ENCODE measurements at places on chromosomes 4 and X.

- no peak for DNase-seq
Measured at GRCh38 chr4:34178476-34178875, 2065.8 kb downstream of the ARAP2 start.

DNA sequence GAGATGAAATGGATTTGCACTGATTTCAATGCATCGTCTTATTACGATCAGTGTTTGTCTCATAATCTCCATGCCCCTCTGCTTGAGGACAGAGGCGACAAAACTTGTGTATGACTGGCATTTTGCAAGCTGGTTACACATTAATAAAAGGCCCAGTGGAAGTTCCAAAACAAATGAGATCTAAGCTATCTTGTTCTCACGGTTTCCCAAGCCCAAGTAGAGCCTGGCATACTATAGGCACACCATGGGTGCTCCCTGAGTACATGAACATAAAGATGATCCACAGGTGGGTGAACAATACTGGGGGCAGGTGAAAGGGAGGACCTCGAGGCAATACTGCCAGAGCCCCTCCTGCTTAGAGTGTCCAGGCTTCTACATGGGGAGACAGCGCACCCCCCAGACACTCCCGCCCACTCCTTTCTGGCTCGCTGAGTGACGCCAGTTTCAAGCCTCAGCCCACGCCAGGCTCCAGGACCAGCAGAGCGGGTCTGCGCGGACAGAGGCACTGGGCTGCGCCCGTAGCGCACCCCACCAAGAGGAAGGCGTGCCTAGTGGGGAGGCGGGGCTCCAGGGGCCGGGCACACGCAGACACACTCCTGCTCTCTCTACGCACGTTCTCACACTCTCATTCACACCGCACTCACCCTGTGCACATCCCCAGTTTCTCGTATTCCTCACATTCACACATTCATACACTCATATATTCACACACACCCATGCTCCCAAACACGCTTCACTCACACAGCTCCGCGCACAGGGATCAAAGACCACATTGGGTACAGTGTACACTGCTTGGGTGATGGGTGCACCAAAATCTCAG is 8.9 kb upstream of the GSX2 start:
- no peak for DNase-seq

GRCh38 chr4:182179105-182179504 is 64.1 kb upstream of the TENM3 start:
- no peak for DNase-seq

DNA sequence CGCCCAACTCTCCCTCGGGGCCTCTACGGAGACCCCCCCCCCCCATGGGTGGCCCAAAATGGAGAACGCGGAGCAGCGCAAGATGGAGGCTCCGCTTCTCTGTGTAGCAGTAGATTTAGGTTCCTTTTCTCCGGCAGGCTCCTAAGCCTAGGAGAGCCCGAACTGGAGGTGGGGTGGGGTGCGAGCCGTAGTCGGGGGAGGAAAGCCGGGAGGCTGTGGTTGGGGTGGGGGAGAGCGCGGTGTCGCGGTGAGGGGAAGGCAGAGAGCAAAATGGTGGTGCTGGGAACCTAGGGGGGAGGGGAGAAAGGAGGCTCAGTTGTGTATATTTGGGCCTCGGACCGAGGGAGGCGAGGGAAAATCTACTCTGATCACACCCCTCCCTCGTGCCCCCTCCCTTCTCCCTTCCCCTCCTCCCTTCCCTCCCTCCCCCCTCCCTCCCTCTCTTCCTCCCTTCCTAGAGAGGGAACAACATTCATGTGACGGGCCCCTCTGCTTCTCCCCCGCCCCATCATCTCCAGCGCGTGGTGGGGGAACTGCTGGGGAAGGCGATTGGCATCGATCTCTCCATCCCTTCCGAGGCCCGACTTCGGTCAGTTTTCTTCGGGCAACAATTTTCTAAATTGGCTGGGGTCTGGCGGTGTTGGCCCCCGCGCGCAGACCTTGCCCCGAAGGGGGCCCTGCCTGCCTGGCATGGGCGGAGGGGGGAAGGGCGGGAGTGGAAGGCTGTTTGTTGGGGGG is at the start of gene STAG2:
Gene STAG2 (plus strand): TSS at position 439 of the 738 bp plus-strand sequence. CDS start 60,922 bp downstream, outside the sequence.
- DNase-seq: peak; percentile 33

DNA sequence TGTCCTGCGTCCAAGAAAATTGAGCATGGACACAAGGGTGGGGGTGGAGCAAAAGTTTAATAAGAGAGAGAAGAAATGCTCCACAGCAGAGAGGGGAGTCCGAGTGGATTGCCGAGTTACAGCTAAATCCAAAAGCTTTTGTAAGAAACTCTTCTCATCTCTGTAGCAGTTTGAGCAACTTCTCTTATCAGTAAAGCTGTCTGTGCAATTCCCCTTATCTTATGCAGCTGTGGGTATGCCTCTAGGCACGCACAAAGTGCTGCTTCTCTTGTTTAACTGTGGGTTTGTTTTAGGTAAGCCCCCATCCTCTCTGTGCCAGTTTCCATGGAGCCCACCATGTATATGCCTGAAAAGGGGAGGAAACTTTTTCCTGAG is 44.8 kb downstream of the HMGB2 start:
- DNase-seq: no peak

DNA sequence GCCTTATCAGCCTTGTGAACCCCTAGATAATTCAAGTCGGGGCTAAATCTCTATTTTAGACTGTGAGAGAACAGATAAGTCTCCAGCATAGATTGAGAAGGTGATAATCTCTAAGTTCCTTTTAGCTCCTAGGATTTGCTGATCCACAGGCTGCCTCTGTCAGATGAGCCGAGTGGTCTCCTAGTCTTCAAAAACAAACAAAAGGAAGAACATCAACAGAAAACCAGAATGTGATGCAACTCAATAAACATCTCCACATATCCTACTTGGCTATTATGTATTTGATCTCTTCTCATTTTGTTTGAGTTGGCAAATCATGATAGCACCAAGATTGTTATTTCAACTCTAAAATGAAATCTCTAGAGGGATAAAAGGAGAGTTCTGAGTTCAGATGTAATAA is 88.4 kb upstream of the SLC7A11 start:
- DNase-seq: no peak

- DNase-seq: no peak
Measured at GRCh38 chr4:152357206-152357605, 178.7 kb downstream of the FBXW7 start.

DNA sequence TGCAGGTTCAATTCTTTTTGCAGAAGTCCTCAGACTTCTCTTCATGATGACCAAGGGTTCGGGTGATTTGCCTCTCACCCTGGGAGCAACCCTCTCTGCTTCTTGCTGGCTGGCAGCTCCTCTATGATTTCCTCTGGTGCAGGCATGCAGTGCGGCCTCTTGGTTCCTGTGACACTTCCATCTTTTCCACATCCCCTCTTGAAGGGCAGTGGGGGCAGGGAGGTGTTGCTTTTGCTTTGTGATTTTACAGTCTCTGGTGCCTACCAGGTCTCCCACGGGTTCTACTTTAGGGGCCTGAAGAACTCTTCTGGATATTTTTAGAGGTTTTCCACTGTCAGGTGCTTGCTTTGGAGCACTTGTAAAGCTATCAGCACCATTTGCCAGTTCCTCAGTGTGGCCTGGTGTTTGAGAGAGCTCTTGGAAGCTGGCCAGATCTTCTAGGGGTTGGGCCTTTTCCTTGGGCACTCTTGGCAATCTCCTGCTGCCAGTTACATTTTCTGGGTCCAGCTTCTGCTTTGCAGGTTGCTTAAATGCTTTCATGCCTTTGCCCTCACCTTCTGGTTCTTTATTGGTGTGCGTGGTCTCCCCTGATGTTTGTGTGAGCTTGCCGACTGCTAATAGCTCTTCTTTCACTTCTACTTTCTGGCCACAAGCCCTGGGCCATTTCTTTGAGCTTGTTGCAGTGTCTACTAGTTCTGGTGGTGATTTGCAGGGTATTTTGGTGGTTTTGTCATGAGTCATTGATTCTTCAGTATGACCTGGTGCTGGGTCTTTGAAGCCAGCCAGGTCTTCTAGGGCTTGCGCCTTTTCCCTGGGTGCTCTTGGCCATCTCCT is 11.5 kb upstream of the CHST7 start:
- DNase-seq: no peak

- no peak for DNase-seq
Measured at GRCh38 chrX:132748909-132749308, 209.5 kb downstream of the HS6ST2 start.

DNA sequence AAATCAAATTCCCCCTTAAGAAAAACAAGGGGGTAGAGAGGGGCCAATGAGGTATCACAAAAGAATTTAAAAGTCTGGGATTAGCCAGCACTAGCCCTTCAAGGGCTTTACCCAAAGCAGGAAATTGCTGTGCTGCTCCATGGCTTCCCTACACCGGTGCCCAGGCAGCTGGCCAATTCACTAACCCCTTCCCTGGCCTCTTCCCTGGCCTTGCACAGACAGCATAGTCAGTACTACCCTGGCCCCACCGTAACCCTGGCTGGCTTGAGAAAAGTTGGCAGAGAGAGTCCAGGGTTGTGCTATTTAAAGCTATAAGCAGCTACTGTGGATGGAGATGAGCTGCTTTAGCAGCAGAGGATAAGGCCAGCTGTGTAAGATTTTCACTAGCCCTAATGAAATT is 43.1 kb downstream of the ADAMTS3 start:
- DNase-seq: no peak

- DNase-seq: no peak
Measured at GRCh38 chr4:6710282-6710681, 617 bp upstream of the MRFAP1L1 start.

GRCh38 chrX:2732076-2732475 is 19.8 kb upstream of the XG start:
- no peak for DNase-seq

GRCh38 chr4:146178126-146178525 is 2.6 kb downstream of the LSM6 start:
- no peak for DNase-seq

GRCh38 chr4:78410676-78411075 is 140.9 kb upstream of the ANXA3 start:
- no peak for DNase-seq

GRCh38 chrX:9909254-9909653 is 57.9 kb upstream of the CLDN34 start:
- no peak for DNase-seq

DNA sequence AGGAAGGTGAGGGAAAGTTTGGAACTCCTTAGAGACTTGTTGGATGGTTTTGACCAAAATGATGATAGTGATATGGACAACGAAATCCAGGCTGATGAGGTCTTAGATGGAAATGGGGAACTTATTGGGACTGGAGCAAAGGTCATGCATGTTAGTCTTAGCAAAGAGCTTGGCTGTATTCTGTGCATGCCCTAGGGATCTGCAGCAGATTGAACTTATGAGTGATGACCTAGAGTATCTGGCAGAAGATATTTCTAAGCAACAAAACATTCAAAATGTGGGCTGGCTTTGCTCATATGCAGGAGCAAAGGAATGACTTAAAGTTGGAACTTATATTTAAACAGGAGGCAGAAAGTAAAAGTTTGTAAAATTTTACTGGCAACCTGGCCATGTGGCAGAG is 489.3 kb upstream of the DIPK2B start:
- DNase-seq: no peak

DNA sequence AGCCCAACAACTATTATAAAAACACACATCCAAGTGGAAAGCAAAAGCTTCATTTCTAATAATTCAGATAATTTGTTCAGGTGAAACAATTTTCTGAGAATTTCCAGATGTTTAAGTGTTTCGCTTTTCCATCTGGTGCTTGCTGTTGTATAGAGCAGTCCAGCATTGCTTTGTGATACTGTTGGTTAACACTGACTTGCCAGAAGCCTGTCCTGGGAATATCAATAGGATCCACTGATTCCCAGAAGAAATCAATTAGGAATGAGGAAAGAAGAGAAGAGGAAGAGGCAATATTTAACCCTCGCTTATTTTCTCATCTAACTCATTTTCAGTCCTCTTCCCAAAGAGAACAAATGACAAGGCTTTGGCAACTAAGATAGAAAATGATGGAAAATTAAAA is 94.9 kb upstream of the DDIT4L start:
- DNase-seq: no peak

- no peak for DNase-seq
Measured at GRCh38 chrX:29687687-29688086, 527.7 kb upstream of the MAGEB2 start.

DNA sequence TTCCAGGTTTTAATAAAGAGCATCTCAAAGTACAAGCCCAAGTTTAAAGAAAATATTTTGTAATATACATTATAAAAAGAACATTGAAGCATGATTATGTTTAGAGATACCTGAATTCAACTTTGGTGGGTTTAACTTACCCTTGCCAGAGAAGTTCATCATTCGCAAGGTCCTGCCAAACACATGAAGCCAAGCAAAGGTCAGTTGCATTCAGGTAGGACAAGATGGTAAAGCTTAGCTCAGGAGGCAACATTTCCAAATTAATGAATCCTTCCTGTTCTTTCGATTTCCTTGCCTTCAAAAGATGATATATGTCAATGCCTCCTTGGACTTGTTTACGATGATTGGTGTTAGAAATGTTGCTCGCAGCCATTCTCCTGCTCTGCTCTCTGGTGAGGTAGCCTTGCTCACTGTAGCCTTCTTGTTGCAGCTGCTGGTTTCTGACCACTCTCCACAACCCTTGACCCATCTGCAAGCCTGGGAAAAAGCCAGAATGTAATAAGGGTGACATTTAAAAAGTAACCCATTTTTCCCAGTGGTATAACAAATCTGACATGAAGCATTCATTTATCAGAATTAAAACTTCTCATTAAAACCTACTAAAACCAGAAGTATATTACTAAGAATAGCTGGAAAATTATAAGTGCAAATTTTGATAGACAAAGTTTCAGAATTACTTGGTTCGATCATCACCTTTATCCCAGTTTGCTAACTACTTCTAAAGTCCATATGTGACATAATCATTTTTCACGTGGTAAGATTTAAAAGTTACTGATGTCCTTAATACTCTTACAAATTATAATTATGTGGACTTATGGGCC is 20.6 kb downstream of the FBXO8 start:
- DNase-seq: no peak

GRCh38 chr4:30953799-30954198 is 233.6 kb downstream of the PCDH7 start:
- no peak for DNase-seq

DNA sequence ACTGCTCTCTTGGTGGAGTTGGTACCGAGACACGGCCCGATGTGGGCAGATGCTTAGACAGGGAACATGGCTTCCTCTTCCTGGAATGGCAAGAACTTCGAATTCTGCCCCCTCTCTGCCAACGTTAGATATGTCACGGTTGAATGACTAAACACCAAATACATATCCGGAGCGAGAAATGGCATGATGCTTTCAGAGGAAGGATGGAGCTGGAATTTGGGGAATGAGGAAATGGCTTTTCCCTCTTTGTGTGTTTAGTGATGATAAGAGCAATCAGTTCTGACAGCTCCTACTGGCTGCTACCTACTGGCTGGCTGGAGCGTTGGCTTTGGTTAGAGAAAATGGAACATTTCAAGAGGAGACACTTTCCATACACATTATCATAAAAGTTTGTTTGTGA is 140.0 kb downstream of the DHRSX start:
- DNase-seq: no peak

- DNase-seq: no peak
Measured at GRCh38 chr4:48681856-48682255, 98.2 kb downstream of the FRYL start.

DNA sequence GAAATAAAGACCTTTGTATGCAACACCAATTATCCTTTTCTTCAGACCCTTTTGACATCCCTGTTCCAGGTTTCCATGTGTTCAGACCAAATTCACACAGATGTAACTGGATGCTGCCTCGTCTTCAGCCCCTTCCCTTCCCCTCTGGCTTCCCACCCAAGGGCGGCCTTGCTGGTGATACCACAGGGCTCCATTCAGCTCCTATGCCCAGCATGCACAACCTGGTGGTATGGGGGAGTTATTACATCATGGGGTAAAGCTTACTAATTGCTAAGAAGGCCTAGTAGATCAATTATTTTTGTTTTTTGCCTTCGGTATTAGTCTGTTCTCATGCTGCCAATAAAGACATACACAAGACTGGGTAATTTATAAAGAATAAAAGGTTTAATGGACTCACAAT is 317.0 kb upstream of the CXXC4 start:
- DNase-seq: no peak

- peak; percentile 0 for DNase-seq
Measured at GRCh38 chrX:36908801-36909675, 99.1 kb upstream of the FAM47C start.

Data from H54 (cell line).